Frontal cortex (tissue), 4 donors: ENCODE measurements at places on chromosomes 1 and 21.

DNA sequence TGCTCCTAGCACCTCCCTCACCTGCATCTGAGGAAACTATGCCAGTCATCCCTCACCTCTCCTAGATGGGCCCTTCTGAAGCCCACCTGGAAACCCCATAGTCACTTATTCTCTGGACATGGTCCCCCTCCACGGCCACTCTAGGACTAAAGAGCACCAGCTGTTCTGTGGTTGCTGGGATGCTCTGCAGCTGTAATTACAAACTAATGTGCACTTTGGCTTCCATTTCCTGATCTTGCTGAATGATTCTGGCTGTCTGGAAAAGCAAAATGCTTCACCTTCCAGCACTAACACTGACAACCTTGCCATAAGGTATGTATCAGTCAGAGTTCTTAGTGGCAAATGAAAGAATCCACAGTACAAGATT lies 48.7 kb upstream of the PSEN2 start:
- DNase-seq: no peak

- no peak for DNase-seq
Observed at GRCh38 chr1:68800182-68800581, 303.3 kb upstream of the DEPDC1 start.

DNA sequence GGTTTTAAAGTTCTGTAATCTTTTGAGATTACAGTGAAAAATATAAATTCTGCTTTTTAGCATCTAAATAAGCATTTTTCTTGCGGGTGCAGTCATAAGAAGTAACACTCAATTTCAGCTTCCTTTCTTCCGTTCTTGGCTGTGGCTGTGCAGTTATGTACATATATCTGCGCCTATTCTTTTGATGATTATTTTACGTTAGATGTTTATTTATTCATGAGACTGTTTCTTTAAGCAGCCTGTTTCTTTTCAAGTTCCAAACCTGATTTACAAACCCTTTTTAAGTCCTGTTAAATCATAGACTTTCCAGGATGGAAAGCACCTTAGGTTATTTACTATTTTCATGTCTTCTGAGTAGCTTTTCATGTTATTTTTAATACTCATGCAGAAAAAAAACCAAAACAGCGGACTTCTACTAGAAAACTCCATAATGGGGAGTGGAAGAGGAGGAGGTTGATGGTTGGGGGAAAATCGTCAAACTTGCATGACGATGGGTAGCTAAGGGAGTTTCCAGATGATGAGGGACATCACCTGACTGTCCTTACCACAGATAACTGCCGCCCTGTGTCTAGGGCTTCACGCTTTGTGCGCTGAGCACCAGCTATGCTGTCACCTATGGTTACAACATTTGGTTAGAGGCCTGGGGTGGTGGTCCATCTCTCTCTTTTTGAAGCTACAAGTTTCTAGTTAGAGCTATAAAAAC lies 2.6 kb downstream of the PRDM2 start:
- DNase-seq: no peak

GRCh38 chr1:7628273-7628672 lies 142.8 kb upstream of the VAMP3 start:
- no peak for DNase-seq

GRCh38 chr1:63958556-63958955 lies 184.7 kb downstream of the ROR1 start:
- no peak for DNase-seq
